SIG-M5 (cell line): ENCODE measurements at places on chromosomes 7 and 10.

- no peak for DNase-seq
Observed at GRCh38 chr10:4271193-4271592, 486.2 kb upstream of the KLF6 start.

- no peak for DNase-seq
Observed at GRCh38 chr7:33143996-33144718, 14.8 kb downstream of the BBS9 start.

DNA sequence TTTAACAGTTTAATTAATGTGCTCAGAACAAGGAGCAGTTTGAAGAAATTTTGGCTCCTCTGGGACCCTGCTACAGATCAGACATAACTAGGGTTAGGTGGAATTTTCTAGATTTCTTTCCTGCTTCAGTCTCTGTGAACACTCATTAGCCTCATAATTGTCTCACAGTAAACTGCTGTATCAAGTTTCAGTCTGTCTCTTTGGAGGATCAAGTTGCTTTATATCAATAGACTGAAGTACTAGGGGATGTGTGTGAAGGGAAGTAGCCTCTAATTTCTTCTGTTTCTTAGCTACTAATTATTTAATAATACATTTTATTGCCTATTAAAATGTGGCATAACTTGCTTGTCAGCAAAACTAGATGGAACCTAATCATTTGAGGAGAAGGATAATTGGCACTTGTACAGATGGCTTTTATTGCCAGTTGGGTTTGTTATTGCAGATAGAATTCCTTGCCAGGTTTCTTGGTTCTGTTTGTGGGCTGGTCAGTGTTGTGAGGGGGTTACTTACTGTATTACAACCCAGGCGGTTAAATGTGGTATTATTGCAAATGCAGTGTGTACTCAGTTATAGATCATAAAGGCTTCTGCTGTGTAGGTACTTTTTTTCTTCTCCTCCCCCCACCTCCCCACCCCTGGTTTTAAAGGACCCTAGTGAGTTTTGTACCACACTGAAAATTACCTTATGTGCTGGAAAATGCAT is 758.0 kb downstream of the AUTS2 start:
- DNase-seq = no peak

DNA sequence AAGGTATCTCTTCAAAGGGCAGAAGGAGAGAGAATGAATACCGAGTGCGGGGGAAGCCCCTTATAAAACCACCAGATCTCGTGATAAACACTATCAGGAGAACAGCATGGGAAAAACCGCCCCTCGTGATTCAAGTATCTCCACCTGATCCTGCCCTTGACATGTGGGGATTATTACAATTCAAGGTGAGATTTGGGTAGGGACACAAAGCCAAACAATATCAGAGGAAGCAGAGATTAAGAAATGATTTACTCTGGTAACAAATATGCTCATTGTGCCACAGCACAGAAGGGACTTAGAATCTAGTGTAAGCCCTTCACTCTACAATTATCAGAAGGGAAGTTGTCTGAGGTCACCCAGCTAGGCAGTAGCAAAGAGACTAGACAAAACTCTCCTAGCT is 40.1 kb upstream of the ZNRF2 start:
- DNase-seq = no peak

DNA sequence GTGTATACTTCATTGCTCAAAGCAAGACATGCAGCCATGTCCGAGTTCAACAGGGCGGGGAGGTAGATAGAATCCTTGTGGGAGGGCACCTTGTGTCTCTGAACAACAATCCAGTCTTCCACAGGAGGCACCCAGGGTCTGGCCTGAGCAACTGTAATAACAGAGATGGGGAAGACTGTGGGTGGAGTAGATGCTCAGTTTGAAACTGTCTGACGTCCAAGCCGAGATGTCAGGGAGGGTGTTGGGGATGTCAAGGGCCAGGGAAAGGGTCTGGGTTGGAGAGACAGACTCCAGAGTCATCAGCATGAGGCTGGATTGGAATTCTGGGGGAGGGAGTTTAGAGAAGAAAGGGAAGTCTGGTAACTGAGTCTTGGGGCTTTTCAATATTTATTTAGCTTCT is 88.0 kb downstream of the FANK1 start:
- DNase-seq = no peak

DNA sequence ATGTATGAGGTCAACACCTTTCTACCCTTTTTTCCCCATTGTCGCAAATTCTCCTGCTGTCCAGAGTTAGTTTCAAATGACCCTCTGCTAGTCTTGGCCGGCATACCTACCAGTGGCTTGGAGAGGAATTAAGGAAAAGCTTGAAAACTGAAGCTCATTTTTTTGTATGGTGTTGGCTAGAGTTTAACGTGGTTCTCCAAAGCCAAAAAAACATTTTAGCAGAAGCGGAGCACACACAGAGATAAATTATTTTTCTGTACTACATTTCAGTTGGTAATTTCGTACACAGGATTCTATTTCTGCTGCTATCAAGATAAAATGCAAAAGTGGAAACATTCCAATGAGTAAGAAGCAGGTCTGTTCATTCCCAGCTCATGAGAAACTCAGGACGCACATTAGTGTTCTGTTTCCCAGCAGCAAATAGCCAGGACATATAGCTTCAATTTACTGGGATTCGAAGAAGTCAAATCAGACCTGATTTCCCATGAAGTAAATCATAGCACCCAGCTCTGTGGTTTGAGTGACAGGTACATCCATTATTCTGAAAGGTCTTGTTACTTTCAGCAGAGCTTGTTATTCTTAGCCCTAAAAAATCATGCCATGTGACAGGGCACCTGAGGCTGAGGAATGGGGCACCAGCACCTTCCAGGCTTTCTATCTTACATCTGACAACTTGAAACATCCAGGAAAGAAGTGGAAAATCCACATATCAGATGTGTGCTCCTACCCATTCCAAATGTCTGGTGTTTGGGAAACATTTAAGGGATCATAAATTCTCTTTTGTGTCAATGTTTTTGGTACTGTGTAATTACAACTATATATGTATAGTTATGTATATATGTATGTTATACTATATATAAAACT is 215.9 kb upstream of the C7orf33 start:
- DNase-seq = no peak

DNA sequence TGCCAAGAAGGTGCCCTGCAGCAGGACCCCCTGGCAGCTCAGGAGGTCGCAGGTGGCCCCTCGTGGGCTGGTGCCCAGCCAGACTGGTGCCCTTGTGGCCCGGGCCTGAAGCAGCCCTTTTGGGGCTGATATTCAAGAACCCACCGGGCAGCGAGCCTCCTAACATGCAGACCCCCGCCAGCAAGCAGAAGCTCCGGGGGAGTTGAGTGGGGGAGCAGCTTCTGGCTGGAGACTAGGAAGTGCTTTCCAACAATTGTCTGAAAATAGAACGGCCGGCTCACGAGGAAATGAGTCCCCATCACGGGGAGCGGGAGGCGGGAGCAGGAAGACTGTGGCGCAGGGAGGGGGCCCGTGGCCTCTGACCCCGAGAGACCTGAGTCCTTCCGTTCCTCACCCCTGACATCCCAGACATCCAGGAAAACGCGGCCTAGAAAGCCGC is 9.5 kb upstream of the INTS1 start:
- no peak for DNase-seq

- no peak for DNase-seq
Observed at GRCh38 chr10:80443531-80443974, 10.6 kb upstream of the TSPAN14 start.

DNA sequence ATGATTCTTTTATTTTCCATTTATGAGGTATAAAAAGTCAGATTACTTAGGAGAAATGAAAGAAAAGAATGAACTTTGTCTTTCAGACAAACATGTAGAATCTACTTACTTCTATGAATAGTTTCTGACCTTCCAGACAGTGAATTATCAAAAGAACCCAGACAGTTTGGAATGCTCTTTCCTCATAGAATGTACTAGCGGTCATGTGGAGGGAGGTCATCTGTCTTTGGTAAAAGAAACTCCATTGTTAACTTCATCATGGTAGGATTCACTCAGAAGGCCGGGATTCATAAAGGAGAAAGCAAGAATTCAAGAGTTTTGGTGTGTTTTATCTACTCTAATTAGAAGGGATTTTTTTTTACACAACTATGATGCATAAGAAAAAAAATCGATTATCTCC is 144.8 kb upstream of the ZNF804B start:
- DNase-seq = no peak

- DNase-seq = no peak
Observed at GRCh38 chr7:38873433-38873832, 35.6 kb downstream of the VPS41 start.

GRCh38 chr10:76727038-76727437 is 910.6 kb downstream of the KCNMA1 start:
- DNase-seq = no peak

GRCh38 chr10:77318739-77319138 is 318.9 kb downstream of the KCNMA1 start:
- DNase-seq = no peak

GRCh38 chr10:48775206-48775517 is 90.5 kb downstream of the WDFY4 start:
- no peak for DNase-seq

- DNase-seq = no peak
Observed at GRCh38 chr7:111414374-111414773, 147.9 kb downstream of the IMMP2L start.

DNA sequence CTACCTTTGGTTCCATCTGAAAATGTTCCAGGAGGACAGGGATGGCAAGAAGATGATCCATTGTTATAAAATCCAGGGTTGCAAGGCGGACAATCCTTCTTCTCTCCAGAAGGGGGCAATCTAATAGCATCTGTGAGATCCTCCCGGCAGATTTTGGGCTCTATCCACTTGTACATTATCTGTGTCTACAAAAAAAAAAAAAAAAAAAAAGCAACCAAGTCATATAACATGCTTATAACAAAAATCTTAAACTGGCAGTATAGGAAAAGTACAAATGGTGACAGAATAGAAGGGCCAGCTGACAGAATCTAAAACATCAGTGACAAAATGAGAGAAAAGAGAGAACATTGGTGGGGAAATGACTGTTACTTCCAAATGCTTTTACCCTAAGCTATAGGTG is 132.7 kb downstream of the ELAPOR2 start:
- no peak for DNase-seq

- no peak for DNase-seq
Observed at GRCh38 chr7:148436571-148436970, 154.0 kb upstream of the C7orf33 start.

GRCh38 chr10:84845628-84846261 is 517.4 kb downstream of the CCSER2 start:
- no peak for DNase-seq

GRCh38 chr10:84155521-84155920 is 16.2 kb downstream of the GHITM start:
- no peak for DNase-seq

GRCh38 chr10:50275650-50276235 is 24.4 kb upstream of the ASAH2 start:
- no peak for DNase-seq

DNA sequence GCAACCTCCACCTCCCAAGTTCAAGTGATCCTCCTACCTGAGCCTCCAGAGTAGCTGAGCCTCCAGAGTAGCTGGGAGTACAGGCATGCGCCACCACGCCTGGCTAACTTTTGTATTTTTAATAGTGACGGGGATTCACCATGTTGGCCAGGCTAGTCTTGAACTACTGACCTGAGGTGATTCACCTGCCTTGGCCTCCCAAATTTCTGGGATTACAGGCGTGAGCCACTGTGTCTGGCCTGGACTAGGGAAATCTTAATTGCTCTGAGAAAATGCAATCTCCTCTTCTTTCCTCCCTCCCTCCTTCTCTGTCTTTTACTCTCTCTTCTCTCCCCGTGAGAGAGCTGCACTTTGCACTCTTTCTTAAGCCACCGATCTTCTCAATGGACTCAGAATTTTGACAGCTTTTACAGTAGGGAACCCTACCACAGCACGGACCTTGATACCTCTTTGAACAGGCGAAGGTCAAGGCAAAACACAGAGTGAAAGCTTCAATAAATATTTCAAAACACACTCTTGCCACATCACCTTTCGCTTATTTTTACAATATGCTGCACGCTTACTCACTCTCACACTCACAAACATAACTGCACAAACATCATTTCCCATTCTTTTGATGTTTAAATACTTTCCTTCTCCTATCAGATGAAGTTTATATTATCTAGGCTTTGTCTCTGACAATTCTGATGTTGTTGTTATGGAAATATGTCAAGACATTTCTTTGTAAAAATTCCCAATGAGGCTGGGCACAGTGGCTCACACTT is 173.4 kb upstream of the NRP1 start:
- no peak for DNase-seq

GRCh38 chr7:1211611-1212010 is 21.1 kb upstream of the UNCX start:
- no peak for DNase-seq

GRCh38 chr10:103238506-103239252 is 7.0 kb upstream of the RPEL1 start:
- no peak for DNase-seq

DNA sequence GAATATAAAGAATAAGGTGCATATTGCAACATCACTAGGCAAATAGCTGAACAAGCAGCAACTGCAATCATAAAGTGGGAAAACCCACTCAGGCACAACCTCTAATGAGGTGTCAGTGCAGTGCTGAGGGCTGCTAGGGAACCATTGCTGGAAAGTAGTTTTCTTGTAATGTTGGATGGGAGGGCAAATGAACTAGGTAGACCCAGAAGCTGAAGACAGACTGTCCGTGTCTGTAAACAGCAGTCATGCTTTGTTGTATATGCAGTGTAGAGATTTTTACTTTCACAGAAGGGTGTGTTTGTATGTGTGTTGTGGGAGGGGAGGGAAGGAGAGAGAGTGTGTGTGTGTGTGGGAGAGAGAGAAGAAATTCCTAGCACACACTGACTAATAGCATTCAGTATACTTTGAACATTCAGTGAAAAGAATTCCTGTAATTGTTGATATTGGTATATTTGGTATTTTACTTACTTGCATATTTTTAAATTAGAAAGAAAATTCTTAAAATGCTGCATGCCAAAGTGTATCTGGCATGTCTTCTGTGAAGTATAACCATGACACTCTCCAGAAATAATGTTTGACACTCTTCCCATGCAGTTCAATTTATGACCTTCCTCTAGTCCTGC is 28.8 kb downstream of the ITGB8 start:
- DNase-seq = no peak

GRCh38 chr7:69640925-69641594 is 42.8 kb downstream of the AUTS2 start:
- DNase-seq = no peak

GRCh38 chr7:43756368-43757072 is 2.0 kb upstream of the BLVRA start:
- no peak for DNase-seq

- no peak for DNase-seq
Observed at GRCh38 chr10:129758207-129759021, 205.7 kb downstream of the EBF3 start.
